ENCODE measurements at places on chromosomes 1 and 21. TPM values are rescaled to one million over a fixed set of nuclear protein-coding genes. Genes with fewer than 3 reads are reported as not detected.

DNA sequence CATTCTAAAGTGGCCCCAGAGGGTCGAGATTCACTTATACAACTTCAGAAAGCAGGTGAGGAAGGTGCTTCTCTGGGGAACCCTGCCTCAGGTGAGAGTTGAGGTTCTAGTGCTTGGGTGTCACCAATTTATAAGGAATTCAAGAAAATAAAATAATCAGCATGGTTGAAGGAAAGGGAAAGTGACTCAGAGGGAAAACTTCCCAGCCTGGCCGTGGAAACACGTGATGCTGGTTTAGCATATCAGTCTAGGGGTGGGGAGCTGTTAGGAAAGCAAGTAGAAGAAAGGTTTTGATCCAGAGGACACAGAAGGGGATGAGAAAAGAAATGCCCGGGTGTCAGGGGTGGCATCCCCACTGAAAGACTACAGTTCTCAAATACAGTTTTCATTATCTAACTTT lies 37.7 kb upstream of the TMEM125 start:
- DNase-seq: no peak

DNA sequence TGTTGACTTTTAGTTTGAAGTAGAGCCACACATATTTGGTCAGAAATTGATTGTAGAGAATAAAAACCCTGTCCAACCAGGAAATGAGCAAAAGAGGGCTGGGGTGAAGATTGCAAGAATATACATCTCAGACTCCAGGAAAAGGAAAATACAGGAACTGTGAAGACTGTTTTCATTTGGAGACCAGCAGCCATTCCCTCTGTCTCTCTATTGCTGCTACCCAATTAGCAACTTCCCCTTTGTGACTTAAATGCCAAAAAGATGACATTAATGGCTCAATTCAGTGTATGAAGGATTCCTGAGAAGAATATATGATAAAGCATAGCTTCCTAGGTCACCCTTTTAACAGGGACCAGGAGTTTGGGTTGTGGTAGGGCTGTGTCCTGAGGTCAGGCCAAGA lies 31.6 kb upstream of the CEP350 start:
- no peak for DNase-seq

DNA sequence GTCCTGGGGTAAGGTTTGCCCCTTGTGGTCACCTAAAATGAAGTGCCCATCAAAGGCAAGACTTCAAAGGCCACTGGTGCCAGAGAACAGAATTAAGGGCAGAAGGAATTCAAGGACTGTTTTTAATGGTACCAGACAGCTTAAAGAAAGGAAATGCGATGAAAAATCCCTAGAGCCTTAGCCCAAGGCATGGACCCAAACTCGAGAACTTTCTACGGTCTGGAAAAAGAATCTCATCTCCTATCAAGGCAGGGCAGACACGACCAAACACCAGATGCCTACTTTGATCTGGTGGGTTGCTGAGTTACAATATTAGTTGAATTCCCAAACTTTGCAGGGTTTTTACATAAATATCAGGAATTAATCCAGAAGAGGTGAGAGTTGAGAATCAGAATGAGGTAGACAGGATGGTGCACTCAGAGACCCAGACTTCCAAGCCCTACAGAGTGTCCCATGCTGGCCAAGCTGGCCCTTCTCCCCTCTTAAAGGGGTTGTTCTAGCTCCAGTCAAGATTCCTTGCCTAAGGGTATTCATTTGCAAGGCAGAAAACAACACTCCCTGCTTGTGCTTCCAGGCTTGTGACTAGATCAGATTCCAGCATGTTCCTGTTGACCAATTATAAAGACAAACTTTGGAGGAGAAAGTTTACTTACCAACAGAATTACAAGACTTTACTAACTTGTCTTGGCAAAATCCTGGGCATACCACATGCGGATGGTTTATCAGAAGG lies 48.0 kb downstream of the EDN2 start:
- no peak for DNase-seq

IL19 gene
- total RNA-seq: not detected

AGBL4 gene
- 5.5 TPM for total RNA-seq

GRCh38 chr1:156941675-156942074 lies 21.2 kb downstream of the LRRC71 start:
- DNase-seq: no peak

DNA sequence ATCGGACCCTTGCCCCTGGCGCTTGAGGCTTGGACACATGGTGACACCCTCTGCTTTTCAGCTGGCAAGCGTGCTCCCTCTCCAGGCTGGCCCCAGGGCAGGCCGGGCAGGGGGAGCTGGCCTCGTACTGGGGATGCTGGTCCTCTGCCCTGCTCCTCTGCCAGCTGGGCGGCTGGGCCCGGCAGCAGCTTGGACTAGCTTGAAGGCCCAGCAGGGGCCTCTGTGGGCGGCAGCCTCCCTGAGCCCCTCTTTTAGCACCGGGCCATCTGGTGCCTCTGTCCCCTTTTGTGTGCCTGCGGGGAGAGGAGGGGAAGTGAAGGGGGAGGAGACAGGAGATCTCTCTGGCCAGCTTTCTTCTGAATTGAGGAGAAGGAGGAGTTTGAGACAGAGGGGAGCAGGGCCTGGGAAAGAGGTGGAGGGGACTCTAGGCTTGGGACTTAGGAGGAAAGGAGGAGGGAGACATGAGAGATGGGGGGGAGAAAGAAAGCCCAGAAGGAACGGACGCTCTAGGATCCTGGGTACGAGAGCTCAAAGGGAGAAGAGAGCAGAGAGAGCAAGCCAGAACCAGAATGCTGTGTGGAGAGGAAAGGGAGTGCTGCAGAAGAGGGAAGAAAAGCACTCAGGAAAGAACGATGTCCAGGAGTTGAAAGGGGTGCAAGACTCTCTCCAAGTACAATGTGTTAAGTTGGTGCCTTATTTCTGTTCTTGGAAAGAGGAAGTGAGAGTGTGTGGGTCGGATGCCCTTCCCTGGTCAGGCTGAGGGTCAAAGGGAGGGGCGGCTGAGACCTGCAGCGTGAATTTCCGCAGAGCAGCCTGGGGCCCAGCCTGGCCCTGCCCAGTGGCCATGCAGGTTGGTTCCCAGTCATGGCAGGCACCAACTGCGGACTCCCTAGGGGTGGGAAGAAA lies 40.3 kb downstream of the IER5 start:
- peak; percentile 78 for DNase-seq

- no peak for DNase-seq
Measured at GRCh38 chr1:191125950-191126349, 648.3 kb upstream of the BRINP3 start.

DNA sequence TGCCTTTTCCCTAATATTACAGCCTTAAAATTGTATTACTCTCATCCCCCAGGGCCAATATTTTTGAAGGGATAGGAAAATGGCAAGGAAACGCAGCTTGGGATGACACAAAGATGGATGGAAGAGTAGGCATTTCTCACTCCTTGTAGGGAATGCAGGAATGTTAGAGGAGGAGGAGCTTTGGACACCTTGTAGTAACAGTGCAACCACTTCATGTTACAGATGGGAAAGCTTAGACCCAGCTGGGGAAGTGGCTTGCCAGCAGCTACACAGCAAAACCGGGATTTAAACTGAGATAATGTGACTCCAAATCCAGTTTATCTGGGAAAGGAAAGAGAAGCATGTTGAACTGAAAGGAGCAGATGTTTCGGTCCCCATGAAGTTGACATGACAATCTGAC lies 473.7 kb upstream of the DAB1 start:
- no peak for DNase-seq

GRCh38 chr1:194802572-194802971 lies 1616.2 kb upstream of the B3GALT2 start:
- DNase-seq: no peak

DNA sequence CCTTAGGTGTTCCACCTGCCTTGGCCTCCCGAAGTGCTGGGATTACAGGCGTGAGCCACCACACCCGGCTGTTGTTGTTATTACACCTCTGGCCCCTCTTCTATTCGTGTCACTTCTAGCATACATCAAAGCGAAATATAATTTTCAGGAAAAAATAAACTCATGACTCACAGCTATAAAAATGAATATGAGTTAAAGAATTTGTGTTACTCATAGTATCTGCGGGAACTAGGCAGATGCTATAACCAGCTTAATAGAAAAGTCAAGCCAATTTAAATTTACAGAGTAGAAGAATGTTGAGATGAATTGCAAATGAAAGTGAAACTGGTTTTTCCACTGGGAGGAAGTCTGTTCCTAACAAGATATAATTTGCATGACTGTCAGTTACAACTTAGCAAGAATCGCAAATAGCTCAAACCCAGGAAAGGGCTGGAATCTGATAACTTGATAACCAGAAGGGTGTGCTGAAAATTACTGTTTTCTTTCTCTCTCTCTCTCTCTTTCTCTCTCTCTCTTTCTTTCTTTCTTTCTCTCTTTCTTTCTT lies 11.2 kb downstream of the OR2W3 start:
- DNase-seq: no peak

GRCh38 chr1:162755306-162755705 lies 35.2 kb upstream of the HSD17B7 start:
- DNase-seq: no peak

GRCh38 chr1:207941665-207942064 lies 30.7 kb upstream of the CD34 start:
- no peak for DNase-seq

SLAMF1 gene
- not detected for total RNA-seq

DNA sequence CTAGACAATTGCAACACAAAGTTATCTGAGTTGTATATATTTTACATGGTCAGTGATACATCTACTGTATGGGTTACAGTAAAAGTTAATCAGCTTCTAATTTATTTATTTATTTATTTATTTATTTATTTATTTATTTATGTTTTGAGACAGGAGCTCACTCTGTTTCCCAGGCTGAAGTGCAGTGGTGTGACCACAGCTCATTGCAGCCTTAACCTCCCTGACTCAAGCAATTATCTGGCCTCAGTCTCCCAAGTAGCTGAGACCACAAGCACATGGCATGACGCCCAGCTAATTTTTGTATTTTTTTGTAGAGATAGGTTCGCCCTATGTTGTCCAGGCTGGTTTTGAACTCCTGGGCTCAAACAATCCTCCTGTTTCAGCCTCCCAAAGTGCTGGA lies 241.6 kb downstream of the PTPRC start:
- DNase-seq: no peak

DNA sequence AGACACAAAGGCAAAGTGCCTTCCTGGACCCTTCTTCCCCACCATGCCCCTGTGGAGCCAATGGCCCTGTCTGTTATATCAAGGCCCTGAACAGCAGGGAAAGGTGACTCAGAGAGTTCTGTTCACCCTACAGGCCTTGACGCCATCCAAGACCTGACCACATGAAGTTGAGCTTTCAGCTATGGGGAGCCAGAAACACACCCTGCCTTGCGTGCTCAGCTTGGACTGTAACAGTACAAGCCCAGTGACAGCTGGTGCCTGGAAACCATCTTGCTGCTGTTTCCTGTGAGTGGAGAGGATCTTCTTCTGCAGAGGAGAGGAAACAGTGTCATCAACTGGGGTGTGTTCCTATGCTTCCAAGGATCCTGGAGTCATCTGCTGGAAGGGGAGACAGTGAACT lies 165.0 kb upstream of the IRF2BP2 start:
- DNase-seq: peak; percentile 10

DNA sequence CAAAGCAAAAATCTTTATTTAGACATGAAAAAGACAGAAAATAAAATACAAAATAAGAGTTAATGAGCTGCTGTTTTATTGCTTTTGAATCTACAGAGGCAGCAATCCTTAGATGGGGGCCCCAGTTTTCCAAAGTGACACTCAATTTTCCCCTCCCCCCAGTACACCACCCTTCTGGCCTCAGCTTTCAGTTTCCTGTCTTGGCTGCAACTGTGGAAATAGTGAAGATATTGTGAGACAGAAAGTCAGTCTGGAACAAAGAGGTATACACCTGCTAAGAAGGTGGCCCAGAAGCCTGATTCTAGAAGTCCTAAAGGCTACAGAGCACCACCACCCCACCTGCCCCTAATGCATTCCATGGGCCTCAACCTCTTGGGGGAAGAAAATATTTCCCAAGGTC lies 1.1 kb upstream of the MTMR11 start:
- DNase-seq: no peak

DNA sequence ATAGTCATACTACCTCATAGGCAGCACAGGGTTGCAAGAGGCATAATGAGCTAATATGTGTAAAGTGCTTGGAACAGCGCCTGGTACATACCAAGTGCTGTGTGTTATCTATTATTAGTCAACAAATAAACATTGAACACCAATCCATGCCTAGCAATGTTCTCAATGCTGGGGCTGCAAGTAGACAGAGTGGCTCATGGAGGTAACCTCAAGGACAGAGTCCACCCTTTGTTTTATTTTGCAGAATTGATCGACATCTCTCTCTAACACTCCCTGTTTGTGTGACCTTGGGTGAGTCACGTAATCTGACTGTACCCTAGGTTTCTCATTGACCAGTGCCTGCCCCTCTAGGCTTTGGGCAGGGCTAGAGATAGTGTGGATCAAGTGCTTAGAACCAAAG lies 164.0 kb upstream of the KLHDC7A start:
- DNase-seq: no peak

KRTAP19-3 gene
- not detected for total RNA-seq

SLC2A5 gene
- not detected for total RNA-seq

- no peak for DNase-seq
Measured at GRCh38 chr1:40679165-40679953, 12.1 kb upstream of the NFYC start.

DNA sequence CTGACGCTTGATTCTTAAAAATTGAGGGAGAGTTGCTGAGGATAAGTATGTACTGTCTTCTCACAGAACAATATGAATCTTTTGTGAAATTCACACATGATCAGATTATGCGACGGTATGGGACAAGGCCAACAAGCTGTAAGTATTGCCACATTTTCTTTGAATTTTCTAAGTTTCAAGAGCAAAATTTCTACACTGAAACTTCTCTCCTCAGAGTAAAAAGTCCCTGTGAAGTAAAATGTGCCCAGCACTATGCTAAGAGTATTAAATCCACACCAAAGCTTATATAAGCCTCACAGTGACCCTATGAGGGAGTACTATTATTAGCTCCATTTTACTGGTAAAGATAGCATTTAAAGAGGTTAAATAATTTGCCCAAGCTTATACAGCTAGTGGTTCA lies 12.2 kb downstream of the AKIRIN1 start:
- DNase-seq: no peak

DNA sequence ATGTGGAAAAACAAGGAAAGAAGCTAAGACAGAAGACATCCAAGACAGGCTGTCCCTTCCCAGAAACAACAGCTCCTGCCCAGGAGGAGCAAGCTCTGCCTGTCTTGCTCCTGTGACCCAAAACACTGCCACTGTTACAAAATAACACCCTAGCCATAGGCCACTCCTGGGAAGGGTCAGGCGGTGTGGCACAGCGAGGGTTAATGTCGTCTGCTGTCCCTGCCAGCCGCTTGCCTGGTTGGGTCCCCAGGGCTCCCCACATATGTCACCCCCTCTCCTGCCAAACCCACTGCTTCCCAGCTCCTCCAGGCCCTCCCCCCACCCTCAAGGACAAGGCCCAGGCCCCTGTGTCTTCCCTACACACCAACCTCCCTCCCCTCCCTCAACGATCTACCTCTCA lies 3.9 kb upstream of the NHLH1 start:
- no peak for DNase-seq
